ENCODE measurements at places on chromosomes 2 and 18.
A peak's percentile ranks its signal among the peaks of the same experiment; 100 is the strongest.

- no peak for DNase-seq
These were observed 100.9 kb downstream of the DPP10 start for GRCh38 chr2:114543236-114543766.

DNA sequence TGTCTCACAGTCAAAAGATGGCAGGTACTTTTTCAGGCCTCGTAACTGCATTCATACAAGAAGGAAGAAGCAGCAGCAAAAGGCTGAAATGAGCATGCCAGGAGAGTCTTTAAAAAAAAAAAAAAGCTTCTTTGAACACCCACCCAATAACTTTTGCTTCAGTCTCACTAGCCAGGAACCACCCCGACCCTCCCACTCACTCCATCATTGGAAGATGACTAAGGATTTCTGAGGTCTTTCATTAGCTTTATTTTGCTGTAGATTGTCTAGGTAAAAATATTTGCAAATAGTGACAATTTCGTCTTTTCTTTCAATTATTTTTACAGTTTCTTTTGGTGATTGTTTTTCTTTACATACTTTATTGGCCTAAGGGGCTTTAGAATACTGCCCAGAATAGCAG is 37.9 kb downstream of the RBBP8 start:
- DNase-seq, result no peak

DNA sequence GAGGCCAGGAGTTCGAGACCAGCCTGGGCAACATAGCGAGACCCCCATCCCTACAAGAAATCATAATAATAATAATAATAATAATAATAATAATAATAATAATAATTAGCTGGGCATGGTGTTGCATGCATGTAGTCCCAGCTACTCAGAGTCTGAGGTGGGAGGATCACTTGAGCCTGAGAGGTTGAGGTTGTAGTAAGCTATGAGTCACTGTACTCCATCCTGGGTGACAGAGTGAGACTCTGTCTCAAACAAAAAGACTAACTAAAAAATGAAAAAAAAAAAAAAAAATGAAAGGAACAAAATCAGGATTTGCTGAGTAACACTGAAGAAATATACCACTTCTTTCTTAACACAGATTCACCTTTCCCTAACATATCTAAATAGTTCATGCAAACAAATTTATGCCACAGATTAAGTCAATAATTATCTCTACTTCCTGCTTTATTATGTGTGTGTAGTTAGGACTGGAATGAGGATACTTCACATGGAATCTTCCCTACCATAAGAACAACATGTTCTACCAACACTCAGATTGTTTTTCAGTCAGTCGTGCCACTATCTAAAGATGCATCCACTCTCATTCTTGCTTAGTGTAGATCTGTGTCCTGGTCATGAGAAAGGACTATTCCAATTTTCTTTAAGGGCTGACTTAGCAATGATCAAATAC is 928.7 kb downstream of the SLC4A3 start:
- DNase-seq, result no peak

GRCh38 chr2:215772634-215773563 is 240.5 kb downstream of the MREG start:
- DNase-seq, result no peak

GRCh38 chr2:30677231-30677630 is 130.0 kb downstream of the CAPN13 start:
- DNase-seq, result no peak

DNA sequence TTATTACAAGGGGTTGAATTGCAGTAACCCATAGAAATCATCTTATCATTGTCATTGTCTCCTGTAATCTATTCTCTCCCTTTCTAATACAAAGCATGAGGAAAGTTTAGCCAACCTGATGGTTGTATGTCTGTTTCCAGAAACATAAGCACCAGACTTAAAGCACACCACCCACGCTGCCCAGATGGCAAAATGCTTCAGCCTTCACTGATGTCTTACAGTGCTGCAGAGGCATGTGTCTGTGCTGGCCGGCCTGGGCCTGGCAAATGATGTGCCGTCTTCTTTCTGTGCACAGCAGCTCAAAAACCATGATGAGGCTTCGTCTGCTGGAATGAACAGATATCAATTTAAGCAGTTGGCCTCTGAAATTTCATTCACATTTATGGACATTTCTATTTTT is 443.0 kb upstream of the RGPD4 start:
- DNase-seq, result no peak

GRCh38 chr2:167212014-167212648 is 323.9 kb downstream of the XIRP2 start:
- peak; percentile 10 for DNase-seq

DNA sequence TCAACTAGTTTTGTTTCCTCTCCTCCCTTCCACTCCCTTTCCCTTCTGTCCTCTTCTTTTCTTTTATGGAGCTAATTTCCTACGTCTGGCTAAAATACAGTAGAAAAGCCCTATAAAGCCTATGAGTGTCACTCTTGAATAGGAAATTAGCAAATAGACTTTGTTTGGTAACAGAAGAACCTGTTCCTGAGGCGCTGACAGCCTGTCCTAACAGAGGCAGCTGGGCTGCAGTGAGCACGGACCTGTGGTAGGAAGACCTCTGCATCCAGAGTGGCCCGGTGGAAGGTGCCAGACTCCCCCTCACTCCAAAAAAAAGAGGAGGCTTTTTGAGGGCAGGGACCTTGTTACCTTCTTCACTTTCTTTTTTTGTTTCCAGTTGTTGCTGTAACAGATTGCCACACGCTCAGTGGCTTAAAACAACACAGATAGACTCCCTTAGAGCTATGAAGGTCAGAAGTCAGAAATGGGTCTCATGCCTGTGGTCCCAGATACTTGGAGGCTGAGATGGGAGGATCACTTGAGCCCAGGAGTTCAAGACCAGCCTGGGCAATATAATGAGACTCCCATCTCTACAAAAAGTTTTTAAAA is 81.2 kb upstream of the TXNDC2 start:
- DNase-seq, result no peak

GRCh38 chr2:80252294-80252986 is 52.1 kb downstream of the LRRTM1 start:
- DNase-seq, result no peak

DNA sequence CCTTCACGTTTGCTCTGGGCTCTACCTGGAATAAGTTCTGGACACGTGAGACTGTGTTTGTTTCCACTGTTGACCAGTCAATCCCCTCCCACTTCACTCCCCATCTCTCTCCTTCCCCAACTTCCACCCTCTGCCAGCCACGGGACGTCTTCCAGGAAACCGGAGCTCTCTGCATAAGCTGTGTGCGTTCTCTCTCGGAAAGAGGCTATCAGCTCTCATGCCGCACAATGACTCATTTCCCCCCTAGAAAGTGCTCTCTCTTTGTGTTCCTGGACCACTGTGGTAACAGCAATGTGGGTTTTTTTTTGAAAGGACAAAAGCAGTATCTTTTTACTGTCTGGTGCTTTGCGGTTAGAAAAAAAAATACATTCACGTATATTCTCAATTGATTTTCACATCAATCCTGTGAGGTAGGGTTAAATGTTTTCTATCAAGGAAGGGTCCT is 10.2 kb downstream of the PROKR1 start:
- DNase-seq, result no peak

GRCh38 chr2:100752628-100753333 is 67.2 kb upstream of the NPAS2 start:
- no peak for DNase-seq

- DNase-seq, result no peak
These were observed 34.2 kb downstream of the INPP4A start for GRCh38 chr2:98478907-98479306.

GRCh38 chr18:70450426-70451253 is 161.8 kb downstream of the SOCS6 start:
- peak; percentile 23 for DNase-seq

GRCh38 chr2:96844405-96844808 is 586 bp upstream of the ANKRD23 start:
- no peak for DNase-seq

DNA sequence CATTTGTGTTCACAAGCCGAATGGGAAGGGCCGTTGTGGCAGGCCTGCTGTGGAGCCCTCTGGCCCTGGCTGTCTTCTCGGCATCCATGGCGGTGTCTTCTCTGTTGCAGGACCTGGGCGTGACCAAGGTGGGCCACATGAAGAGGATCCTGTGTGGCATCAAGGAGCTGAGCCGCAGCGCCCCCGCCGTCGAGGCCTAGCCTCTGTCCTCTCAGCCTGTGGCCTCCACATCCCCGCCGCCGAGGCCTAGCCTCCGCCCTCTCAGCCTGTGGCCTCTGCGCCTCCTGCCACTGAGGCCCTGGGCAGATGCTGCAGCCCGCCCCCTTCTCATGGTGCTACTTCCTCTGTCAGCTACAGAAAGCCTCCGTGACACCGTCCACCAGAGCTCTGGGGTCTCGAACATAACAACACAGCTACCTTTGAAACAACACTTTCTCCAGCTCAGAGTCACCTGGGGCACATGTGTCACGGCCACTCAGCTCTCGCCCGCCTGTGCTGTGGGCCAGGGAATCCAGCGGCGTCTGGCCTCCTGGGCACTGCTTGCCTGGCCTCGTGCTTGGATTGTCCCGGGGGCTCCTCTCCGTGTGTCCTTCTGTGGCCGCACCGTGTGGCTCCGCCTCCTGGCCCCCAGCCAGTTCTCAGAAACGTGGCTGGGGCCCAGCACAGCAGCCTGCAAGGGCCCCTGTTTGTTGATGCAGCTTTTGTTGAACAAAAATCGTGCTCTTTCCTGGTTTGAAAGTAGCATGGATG is 97.1 kb downstream of the USP40 start:
- no peak for DNase-seq

DNA sequence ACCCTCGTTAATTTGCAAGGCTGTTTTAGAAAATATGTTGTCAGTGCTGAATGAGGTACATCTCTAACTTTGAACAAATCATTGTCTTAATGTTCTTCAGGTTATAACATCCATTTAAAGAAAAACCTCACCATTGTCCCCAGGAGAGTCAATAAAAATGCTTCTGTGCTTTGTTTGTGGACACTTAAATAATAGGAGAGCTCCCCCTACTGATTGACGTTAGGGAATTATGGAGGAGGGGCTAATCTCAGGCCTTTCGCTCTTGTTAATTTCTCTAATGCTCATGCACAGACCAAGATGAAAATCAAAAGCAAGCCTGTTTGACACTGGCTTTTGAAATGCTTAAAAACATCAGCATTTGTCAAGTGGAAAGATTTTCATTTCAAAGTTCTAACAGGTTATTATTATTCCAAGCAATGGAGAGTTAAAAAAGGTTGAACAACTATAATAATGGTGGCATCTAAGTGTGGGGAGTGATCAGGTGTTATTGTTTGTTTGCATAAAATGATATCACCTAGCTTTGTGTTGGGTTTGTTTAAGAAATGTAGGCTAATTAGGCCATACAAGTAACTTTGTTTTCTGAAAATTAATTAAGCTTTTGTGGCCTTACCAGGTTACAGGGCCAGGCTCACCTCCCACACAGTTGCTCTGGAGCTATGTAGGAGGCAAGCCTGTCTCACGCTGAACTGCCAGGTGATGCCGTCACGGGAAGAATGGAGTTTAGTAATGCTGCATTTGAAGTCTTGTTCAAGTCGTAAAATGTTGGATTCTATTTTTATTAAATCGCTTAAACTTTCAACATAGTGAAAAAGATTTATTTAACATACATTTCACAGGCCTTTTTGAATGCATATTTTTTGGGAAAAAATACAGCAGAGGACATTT is 51.7 kb upstream of the SMIM21 start:
- DNase-seq, result peak; percentile 51

DNA sequence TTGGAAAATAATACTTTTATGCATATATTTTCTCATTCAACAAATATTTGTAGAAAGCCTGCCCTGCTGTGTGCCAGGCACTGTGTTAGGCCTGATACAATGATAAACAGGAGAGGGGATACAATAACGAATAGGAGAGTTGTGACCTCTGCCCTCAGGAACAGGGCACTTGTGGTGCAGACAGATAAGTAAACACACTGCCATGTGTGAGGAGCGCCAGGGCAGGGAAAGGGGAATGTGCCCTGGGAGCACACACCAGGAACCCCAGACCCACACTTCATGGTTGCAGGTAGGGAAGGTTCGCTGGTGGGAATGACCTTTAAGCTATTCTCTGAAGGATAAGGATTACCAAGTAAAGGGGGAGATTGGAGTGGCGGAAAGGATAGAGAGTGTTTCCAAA is 42.2 kb upstream of the DSC1 start:
- no peak for DNase-seq

- DNase-seq, result no peak
These were observed 100.3 kb downstream of the DOCK10 start for GRCh38 chr2:224941960-224942359.

GRCh38 chr2:98868548-98869271 is 67.3 kb downstream of the CRACDL start:
- no peak for DNase-seq

DNA sequence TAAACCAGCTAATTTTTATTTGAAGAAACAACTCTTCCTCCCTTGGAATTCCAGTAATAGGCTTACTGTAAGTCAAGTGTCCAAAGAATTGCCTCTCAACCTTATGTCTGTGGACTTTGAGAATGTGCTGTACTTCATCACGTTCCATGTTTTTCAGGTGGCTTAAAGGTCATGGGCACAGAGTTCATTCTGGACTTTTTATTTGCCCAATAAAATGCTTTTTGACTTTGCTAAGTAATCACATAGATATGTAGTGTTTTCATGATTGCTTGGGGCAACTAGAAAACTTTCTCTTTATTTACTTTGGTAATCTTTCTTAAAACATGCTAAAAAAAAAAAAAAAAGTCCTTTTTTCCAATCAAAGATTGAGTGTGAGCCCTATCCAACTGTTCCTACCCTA is 10.4 kb upstream of the DNAH7 start:
- no peak for DNase-seq

DNA sequence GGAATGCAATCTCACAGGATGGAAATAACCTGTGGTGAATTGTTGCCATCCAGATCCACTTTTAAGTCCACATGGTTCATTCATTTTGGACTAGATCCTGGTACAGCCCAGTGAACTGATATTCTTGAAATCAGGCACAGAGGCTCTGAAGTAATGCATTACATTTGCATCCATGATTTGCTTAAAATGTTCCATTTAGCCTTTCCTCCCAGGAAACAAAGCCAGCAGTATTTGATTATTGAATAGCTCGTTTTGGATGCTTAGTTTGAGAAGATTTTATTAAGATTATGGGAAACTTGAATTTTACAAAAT is 995.8 kb upstream of the CDH2 start:
- no peak for DNase-seq

DNA sequence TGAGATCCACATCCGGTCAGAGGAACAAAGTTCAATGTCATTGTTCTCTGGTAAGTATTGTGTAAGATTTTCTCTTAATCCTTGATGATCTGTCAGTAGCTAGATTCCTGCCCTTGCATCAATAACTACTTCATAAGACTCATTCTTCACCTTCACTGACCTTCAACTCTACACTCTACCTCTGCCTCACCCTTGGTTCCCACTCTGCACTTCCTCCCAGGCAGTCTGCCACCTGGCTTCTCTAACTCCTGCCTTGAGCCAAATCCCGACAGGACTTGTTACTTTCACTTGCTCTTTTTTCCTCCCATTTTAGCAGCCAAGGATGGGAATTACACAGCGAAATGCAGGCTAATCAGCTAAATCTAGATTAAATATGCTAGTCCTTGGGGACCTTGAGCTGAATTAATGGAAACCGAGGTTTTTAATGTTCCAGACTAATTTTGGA is 190.7 kb downstream of the DLGAP1 start:
- DNase-seq, result no peak
